ENCODE measurements at places on chromosomes 13 and 19.

DNA sequence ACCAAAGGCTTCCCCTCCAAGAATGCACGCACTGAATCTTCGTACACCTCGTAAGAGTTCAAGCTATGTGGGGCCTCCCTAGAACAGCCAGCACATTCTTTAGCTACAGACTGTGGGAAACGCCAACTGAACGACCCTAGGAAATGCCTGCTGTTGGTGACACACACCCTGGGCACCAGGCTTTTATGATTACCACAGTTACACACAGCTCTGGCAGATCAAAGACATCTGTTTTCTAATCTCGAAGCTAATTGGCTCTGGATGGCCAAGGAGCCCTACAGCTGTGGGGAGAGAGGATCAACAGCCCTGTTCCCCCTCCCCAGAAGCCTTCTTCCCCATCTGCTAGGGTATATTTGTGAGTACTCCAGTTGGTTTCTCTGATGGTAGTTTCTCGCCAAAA lies 123.0 kb downstream of the COL4A1 start:
- no peak for DNase-seq

DNA sequence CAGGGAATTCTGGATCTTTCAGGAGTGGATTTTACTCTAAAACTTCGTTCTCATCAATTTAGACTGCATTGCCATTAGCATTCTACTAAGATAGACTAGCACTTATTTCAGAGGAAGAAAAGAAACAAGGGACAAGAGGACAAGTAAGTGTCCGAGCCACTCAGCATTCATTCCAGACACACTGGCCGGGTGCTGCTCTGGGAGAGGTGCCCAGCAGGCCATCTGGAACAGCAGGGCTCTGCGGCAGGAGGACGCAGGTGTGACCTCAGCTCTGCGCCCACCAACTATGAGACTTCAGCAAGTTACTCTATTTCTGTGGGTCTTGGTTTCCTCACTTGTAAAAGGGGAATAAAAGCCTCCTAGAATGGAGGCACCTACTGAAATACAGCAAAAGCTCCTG lies 4.2 kb downstream of the EPS15L1 start:
- no peak for DNase-seq

- no peak for DNase-seq
Observed at GRCh38 chr13:47705185-47705584, 295.9 kb downstream of the SUCLA2 start.

GRCh38 chr19:54707962-54708361 lies 16.3 kb upstream of the KIR3DL3 start:
- no peak for DNase-seq

DNA sequence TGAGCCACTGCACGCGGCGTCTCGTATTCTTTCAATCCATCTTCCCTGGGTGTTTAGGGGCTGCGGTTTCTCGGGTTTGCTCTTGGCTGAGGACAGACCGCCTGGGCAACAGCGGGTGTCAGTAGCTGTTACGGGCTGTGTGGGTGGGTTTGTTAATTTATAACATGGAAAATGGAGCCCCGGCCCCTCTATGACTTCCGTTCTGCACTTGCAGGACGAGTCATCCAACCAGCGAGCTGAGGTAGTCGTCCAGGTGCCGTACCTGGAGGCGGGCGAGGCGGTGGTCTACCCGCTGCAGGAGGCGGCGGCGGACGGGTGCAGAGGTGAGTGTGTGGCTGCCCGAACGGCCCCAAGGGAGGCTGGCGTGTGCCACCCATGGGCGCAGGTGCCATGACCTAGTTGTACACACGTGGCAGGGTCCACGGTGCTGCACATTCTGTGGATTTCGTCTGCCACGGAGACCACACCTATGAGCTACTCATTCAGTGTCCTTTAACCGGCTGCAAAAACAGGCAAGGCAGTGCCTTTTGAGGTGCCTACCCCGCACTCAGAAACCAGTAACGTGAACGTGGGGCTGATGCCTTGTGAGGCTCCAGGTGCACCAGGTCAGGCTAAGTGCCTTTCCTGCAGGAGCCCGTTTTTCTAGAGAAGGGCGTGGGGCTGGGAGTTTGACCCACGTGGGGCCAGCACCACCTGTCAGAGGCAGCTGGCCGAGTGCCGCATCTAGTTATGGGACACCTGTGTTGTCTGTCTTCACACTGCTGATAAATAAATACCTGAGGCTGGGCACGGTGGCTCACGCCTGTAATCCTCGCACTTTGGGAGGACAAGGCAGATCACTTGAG lies 10.9 kb downstream of the POLR2E start:
- DNase-seq, result peak; percentile 43

GRCh38 chr13:89217813-89218212 lies 1546.6 kb downstream of the SLITRK5 start:
- DNase-seq, result no peak

GRCh38 chr13:31538067-31539042 lies 201.0 kb upstream of the RXFP2 start:
- peak; percentile 18 for DNase-seq

DNA sequence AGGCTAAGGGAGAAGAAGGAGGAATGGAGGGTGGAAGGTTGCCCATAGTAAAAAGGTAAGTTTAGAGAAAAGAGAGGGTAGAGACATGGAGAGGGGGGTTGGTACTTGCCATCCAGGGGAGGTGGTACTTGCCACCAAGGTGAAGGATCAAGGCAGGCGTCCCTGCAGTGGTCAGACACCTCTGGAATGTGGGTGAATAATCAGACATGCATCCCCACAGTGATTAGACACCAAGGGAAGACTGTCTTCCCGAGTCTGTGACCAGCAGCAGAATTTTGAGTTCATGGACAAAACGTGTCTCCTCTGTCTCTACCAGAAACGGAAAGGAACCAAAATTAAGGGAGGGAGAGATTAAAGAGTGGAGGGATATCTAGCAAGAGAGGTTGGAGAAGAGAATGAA lies 27.1 kb upstream of the IGFL1 start:
- no peak for DNase-seq

DNA sequence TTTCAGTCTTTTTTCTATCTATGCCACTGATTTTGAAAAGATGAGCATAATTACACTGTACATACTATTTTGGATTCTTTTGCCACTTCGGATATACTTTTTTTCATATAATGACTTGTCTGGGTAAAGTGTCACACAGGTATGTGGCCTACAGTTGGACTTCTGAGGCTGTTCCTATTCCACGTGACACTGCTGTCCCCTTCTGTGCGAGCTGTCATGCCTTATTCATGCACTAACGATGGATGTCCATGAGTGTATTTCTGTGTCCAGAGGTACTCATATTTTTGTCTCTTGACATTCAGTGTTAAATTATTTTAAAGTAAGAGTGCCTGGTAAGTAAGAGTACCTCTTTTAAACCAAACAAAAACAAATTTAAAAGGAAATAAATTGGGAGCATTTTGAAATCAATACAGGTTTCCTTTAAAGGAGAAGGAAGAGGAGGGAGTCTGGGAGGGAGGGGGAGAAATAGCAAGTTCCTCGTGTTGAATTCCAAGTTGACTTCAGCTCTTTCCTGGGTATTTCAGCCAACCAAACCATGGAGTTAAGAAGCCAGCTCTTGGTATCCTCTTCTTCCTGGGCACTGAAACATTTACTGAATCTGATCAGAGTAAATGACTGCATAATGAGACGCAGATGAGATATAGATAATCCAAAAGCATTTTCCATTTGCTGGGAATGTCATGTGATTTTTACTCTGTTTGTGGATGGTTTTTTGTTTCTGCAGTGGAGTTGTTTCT lies 61.3 kb downstream of the TNFRSF19 start:
- peak; percentile 20 for DNase-seq

- peak; percentile 99 for DNase-seq
Observed at GRCh38 chr19:44356383-44357111, at the start of gene ZNF112. Gene ZNF112 (minus strand): TSS chr19:44356680. CDS start chr19:44340539, 16,141 bp downstream.

DNA sequence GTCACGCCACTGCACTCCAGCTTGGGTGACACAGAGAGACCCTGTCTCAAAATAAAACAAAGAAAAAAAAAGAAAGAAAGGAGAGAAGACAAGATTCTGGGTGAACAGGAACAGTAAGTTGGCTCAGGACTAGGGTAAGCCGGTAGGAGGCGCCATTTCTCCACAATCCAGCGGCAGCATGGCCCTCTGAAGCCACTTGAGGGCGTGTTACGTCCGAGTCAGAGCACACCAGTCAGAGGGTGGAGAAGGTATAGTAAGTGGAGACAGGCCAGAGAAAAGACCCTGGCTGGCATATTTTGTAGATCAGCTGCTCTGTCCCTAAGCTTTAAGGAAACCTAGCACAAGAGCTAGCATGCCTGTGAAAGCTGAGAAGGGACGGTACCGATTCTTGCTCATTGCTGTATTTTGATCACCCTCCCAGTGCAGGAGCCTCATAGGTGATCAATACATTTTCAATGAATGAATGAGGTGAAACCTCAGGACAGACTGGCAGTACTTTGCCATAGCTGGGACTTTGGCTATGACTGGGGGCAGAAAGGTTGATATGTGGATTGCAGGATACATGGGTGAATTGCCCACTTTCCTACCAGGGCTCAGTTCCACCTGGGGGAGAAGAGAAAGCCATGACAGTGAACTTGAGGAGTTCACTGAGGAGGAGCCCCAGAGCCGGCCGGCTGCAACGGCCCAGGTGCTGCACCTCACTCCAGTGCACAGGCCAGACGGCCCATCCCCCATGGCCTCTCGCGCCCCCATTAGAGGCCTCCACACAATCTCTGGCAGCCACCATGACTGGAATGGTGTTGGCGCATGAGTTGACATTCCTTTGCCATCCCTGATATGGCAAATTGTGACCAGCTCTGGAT lies 23.5 kb downstream of the POU2F2 start:
- DNase-seq, result peak; percentile 91

DNA sequence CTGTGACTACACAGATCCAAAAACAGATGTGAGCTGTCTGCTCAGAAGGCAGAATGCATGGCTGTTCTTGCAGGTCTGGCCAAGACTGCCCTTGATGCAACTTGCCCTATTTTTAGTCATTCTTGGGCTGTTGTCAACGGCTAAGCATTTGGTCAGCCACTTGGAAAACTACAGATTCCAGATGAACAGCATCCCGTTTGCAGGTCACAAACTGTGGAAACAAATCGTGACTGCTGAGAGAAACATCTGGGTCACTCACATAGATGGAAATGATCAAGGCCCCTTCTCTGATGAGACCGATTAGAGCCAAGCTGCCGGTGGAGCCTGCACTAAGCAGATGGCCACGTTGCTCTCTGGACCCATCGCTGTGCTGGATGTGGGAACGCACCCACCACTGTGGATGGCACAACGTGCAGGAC lies 15.4 kb upstream of the METTL21C start:
- no peak for DNase-seq

GRCh38 chr13:41603917-41604316 lies 146.6 kb downstream of the RGCC start:
- DNase-seq, result peak; percentile 61

DNA sequence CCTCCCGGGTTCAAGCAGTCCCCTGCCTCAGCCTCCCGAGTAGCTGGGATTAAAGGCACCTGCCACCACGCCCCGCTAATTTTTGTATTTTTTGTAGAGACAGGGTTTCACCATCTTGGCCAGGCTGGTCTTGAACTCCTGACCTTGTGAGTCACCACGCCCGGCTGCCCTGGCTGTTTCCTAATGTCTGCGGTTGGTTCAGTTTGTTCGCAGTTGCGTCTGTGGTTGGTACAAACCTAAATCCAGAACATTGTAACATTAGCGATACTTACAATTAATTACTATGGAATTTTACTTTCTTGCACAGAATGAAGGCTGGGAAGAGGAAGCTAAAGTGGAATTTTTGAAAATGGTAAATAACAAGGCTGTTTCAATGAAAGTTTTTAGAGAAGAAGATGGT lies 38.1 kb downstream of the RNF17 start:
- no peak for DNase-seq

DNA sequence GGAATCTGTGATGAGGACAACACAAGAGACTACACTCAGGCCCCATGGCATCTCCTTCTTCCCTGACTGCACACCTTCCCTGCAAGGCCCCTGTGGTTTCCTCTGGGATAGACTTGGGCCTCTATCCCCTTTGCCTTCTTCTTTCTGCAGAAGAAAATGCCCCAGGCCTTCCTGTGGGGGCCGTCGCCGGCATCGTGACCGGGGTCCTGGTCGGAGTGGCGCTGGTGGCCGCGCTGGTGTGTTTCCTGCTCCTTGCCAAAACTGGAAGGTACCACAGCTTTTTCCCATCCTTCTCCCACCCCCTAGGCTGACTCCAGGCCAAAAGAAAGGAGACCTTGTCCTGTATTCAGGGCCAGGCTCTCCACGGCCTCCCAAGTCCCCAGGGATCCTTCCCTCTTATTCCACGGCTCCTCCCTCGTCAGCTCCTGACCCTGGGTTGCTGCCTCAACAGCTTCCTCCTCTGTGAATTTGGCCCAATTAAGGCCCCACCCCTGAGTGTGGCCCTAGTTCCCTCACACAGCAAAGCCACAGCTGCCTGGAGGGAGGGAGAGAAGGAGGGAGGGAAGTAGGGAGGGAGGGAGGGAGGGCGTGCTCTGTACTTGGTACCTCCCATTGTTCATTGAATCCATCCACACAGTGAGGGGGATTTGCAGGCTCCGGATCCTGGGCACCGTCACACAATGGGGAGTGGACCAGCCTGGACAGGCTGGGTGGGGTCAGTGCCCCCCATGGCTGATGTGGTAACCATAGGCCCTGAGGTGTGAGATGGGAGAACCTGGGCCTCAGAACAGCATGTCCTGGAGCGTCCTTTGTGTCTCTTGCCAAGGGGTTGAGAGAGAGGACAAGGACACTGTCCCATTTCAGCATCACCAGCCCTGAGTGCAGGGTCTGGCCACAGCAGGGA lies 12.5 kb downstream of the CEACAM3 start:
- peak; percentile 70 for DNase-seq

- no peak for DNase-seq
Observed at GRCh38 chr19:3575949-3576673, 3.4 kb downstream of the HMG20B start.

DNA sequence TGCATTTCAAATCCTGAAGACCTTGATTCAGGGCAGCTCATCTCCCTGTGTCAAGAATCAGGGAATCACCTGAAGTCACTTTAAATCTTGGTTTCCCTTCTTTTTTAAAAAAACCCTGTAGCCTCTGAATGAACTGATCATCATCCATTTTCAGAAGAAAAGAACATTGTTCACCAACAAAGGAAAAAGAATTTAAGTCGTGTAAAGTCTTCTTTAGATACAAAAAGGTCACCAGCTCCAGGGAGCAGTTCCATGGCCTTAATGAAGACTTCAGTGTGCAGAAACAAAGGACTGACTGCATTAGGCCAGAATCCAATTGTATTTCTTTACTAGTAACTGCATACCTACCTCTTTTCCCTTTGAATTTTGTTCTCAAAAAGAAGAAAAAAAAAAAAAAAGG lies 245.0 kb downstream of the ABCC4 start:
- DNase-seq, result no peak

DNA sequence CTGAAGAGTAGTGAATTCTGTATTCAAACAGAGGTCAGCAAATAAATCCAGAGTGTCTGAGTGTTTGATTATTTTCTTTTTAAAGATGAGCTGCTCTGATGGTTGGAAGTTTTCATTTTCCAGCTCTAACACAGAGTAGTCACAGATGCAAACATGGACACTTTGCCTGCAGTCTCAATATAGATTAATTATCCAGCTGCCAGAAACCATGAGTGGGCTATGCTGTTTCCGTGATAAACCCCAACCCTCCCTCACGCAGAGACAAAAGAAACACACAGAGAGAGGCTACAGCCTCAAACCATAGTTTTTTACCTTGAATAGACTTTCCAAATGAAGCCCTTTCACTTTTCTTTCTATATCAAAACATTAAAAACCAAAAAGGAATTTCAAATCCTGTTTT lies 884.7 kb downstream of the DIAPH3 start:
- DNase-seq, result peak; percentile 77
